ENCODE measurements at places on chromosomes 7 and 10.
A peak's percentile ranks its signal among the peaks of the same experiment; 100 is the strongest.

DNA sequence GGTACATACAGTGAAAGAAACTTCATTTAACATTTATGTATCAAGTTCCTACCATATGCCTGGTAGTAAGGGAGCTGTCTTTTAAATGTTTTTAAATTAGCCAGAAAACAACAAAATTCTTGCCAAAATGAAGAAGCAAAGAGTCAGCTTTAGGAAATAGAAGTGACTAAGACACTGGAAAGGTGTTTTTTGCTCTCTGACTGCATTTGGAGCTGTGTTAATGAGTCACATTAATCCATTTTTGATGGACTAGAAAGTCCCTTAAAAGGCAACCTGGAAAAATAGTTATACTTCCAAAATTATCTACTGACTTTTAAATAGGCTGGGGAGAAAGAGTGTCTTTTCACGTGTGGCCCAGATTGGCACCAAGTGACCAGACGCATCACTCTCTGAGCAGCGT is 3.9 kb upstream of the COL17A1 start:
- DNase-seq: no peak

GRCh38 chr10:36499693-36500092 is 625.7 kb upstream of the ANKRD30A start:
- peak; percentile 77 for DNase-seq

DNA sequence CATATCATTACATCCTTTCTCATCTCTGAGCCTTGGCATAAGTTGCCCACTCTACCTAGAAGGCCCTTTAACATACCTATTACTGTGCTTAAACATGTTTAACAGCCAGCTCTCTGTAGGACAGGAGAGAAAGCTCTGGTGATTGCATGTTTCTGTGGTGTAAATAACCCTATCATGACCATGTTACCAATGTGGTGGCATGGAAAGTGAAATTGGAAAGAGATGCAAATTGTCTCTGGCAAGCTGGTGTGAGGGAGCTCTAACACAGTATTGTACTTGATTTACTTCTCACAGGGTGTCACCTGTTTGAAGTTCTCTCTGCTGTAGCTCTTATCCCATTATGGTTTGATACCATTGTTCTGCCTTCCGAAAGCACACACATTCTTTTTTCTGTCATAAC is 231.8 kb upstream of the DKK1 start:
- DNase-seq: no peak

DNA sequence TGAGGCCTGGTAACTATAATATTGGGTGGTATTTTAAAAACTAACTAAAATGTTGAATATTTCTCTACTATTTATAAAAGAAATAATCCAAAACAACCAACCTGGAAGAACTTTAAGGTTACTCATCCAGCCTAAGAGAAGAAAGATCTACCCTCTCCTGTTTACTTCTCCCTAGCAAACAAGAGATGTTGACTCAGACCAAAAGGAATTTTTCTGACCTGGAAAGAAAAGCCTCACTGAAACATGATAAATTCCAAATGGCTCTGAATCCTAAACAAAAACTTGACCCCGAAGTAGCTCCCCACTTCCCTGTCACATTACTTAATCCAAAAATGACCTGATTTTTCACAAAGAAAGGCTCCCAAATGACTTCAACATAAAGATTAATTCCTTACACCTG is 101.2 kb downstream of the PARD3 start:
- DNase-seq: peak; percentile 30

GRCh38 chr7:2687338-2687869 is 598 bp upstream of the AMZ1 start:
- DNase-seq: peak; percentile 29

GRCh38 chr10:44116474-44116873 is 268.4 kb downstream of the CXCL12 start:
- no peak for DNase-seq

- DNase-seq: no peak
These were observed 73.3 kb upstream of the SMNDC1 start for GRCh38 chr10:110378006-110378405.

DNA sequence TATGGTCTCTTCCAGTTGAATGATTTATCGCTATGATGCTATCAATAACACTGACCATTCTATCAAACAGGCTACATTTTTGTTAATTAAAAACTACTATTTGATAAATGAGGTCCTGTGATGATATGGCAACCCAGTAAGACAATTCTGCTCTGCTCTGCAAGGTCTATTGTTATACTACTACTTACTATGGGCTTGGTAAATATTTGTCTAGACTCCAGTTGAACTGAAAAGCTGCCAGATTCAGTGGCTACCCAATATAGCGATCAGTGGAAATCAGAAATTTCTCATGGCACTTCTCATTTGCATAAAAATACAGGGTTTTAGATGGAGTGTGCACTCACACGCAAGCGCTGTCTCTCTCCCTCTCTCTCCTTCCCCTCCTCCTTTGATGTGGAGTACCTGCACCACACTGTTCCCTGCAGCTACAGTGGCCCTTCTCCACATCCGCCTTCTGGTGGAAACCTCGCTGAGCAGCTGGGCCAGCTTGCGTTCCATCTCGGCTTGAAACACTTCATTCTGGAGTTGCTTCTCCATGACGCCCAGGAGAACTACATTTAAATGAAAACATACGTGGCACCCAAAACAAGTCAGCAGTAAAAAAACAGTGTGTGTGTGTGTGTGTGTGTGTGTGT is 77.9 kb downstream of the KIAA1549 start:
- DNase-seq: no peak

DNA sequence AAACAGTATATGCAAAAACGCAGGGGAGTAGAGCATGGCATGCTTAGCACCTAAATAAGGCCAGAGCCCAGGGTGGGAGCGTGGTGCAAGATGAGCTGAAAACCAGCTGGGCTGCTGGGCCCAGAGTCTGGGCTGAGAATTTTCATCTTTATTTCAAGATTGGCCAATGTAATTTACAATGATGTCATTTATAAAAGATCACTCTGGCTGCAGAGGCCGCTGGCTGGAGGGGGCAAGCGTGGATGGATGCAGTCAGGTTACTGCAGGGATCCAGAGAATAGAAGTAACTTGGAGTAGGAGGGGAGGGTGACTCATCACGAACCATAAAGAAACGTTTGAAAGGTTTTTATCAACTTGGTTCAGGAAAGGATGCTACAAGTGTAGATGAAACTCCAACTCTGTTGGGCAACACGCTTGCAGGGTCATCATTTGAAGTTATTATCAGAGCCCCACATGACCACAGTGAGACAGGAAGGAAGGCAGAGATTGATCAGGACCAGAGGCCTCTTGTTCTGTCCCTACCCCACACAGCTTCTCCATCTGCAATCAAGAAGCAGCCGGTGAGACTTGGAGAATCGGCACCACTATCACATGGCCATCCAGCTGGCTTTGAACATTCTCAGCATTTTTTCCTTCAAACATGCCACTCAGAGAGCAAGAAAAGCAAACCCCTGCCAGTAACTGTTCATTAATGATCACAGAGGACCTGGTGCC is 49.2 kb downstream of the ODAD2 start:
- DNase-seq: peak; percentile 6
